ENCODE measurements at places on chromosomes 7 and 10.
A peak's percentile ranks its signal among the peaks of the same experiment; 100 is the strongest.

DNA sequence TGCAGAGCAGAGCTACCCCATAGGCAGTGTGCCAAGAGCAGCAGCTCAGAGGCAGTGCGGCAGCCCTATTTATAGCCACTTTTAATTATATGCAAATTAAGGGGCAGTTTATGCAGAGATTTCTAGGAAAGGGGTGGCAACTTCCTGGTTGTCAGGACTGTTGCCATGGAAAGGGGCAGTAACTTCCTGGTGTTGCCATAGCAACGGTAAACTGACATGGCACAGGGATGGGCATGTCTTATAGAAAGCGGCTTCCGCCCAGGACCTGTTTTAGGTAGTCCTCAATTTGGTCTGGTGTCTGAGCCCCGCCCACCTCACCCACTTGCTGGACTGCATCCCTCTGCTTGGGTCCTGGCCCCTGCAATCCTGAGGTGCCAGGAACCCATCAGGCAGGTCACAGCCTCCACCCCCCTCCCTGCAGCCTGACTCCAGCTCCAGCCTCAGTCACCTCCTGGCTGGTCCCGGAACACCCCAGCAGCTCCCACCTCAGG, 115.8 kb downstream of the TMEM130 start:
- DNase-seq, result no peak

- DNase-seq, result no peak
These were observed 456.7 kb downstream of the NRG3 start for GRCh38 chr10:82331716-82332115.

- no peak for DNase-seq
These were observed 13.2 kb downstream of the SGPL1 start for GRCh38 chr10:70828923-70829322.

DNA sequence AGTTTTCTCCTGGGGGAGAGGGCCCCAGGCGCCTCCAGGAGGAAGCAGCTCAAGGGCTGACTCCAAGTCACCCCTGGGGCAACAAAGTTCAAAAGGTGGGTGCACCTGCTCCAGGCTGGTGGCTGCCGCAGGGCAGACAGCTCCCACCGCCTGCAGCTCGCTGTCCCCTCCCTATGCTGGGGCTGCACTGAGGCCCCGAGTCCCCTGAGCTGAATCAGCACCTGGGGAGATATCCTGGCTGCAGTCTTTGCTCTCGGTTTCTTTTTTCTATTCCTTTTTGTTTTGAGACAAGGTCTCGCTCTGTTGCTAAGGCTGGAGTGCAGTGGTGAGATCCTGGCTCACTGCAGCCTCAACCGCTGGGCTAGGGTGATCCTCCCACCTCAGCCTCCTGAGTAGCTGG, 183.4 kb downstream of the DNAJB6 start:
- no peak for DNase-seq

- DNase-seq, result no peak
These were observed 50.1 kb upstream of the HDAC9 start for GRCh38 chr7:18445483-18445882.

- DNase-seq, result no peak
These were observed 56.9 kb downstream of the NEUROG3 start for GRCh38 chr10:69516316-69516715.

DNA sequence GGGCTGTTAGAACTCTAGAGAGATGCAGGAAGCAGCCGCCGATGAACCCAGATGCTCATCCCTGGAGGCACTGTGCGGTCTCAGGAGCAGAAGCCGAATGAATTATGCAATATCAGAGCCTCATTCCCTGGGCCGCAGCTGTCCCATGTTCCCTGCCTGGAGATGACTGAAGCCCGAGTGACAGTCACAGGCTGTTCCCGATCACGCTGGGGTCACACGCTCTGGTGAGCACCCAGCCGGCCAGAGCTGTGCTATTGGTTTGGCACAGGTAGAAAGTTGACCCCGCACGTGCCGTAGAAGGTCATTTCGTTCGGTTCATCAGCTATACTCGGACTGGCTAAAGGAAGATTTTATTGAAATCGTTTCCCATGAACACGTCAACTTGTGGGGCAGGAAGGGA, 140.5 kb upstream of the SH2B2 start:
- DNase-seq, result no peak

DNA sequence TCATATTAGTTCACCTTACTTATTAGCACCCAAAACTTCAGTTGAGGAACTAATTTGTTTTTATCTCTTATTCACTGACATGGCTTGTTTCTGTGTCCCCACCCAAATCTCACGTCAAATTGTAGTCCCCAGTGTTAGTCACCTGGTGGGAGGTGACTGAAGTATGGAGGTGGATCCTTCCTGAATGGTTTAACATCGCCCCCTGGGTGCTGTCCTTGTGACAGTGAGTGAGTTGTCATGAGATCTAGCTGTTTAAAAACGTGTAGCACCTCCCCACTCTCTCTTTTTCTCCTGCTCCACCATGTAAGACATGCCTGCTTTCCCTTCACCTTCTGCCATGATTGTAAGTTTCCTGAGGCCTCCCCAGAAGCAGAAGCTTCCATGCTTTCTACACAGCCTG, 75.0 kb upstream of the HECTD2 start:
- no peak for DNase-seq

DNA sequence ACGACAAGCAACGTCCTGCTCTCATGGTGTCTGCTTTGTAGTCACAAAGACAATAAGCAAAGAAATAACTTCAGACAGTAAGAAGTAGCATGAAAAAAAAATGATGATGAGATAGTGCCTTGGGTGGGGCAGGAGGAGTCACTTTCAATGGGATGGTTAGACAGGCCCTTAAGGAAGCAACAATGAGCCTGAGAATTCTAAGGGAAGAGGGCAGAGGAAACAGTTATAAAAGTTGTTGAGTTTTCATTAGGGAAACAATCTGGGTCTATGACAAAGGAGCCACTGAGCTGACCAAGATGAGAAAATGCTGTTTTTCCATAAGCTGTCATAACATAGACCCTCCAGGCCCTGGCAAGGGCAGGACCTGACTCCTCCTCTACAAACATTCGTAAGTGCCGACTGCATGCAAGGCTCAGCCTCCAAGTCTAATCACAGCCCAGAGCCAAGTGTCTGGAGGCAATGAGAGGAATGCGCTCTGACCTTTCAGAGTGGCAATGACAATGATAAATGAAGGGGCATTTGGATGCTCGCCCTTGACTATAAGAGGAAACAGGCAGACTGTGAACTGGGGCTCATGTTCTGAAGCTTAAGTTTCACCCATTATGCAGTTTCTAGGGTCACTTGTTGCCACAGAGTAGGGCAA, 43.7 kb downstream of the PPP1R3C start:
- DNase-seq, result no peak

GRCh38 chr7:473870-474604, 45.6 kb downstream of the PDGFA start:
- no peak for DNase-seq

- no peak for DNase-seq
These were observed 147.1 kb upstream of the MGMT start for GRCh38 chr10:129319934-129320333.

- DNase-seq, result no peak
These were observed 359.1 kb downstream of the ANKRD7 start for GRCh38 chr7:118583641-118584040.

DNA sequence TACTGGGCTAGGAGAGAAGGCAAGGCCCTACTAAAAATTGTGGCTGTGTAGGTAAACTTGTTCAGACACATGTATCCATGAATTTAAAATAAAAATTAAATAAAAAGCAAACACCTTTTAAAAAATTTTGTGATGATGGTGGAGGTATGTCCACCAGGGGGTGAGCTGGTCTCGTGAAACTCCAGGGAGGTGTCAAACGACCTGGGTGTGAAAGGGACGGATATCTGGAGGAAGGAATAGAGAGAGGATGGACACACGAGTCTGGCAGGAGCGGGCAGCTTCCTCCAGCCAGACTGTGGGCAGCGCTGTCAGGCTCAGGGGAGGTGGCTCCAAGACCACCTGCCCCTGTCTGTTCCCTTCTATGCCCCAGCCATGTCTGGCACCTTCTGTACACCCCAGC, 34.8 kb upstream of the DMBT1 start:
- DNase-seq, result no peak

GRCh38 chr10:78642269-78642816, 426.4 kb upstream of the ZMIZ1 start:
- no peak for DNase-seq

- no peak for DNase-seq
These were observed 130.7 kb upstream of the NOBOX start for GRCh38 chr7:144534196-144534595.

GRCh38 chr7:39888171-39888853, 61.7 kb upstream of the CDK13 start:
- DNase-seq, result no peak

GRCh38 chr10:3766046-3766756, 18.8 kb downstream of the KLF6 start:
- DNase-seq, result no peak

GRCh38 chr10:108791030-108791429, 1132.3 kb downstream of the XPNPEP1 start:
- DNase-seq, result no peak

- no peak for DNase-seq
These were observed 27.5 kb downstream of the XPNPEP1 start for GRCh38 chr10:109895848-109896247.

DNA sequence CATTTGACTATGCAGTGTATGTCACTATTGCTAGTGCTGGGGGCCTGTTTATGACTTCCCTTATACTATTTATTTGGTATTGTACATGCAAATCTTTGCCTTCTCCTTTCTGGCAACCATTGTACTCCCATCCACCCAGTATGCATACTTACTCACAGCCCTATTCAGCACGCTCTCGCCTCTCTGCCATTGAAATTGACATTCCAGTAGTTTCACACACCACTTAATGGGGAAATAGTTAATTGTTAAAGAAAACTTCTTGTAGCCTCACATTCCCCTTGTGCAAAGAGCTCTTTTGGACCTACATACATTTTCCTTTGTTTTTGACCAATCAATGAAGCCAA, 9.9 kb downstream of the CLDN12 start:
- DNase-seq, result no peak

DNA sequence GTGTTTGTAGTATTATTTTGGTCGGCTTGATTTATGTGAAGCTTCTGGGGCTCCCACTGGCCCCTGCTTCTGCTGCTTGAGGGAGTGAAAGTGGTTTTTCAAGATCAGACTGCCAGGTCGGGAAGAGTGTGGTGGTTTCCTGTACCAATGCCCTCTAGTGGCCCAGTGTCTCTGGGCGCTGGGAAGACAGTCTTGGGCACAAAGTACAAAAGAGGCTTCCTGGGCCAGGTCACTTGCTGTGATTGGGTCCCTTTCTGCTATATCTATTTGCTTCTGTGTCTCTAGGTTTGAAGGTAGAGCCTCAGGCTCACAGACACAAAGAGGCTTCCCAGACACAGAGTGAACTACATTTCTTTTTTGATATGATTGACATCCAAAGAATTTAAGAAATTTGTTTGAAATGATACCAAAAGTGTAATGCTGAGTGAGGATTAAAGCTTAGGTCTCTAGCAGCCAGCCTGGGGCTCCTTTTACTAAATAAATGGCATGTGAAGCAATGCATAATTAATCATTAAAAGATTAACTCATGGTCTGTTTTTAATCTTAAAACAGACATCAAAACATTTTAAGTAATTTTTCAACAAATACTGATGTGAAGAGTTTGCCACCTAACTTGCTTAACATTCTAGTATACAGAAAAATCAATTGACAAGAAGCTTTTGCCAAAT, 36.3 kb downstream of the ABCB1 start:
- DNase-seq, result peak; percentile 1

GRCh38 chr7:117874191-117874700, 1.0 kb upstream of the CTTNBP2 start:
- no peak for DNase-seq

GRCh38 chr7:93856323-93856722, 34.2 kb downstream of the TFPI2 start:
- DNase-seq, result no peak

DNA sequence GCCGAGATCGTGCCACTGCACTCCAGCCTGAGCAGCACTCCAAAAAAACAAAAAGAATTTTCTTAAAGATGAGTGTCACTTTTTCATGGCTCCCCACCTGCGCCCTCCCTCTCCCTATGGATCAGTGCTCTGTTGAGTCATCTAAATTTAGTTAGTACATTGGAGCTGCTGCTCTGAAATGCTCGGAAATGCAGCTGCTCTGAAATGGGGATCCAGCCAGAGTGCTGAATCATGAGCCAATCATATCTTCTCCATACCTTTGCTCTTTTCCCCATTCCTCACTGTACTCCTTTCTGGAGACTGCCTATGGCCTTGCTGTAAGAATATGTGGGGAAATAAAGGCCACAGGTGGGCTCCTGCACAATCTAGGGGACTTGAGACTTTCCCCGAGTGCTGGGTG, 188.8 kb downstream of the ZNF438 start:
- no peak for DNase-seq

GRCh38 chr7:101315336-101315735, 6.3 kb downstream of the IFT22 start:
- DNase-seq, result peak; percentile 33

- DNase-seq, result no peak
These were observed 17.3 kb downstream of the SLC25A13 start for GRCh38 chr7:96304573-96304972.

GRCh38 chr7:114534953-114535352, 120.3 kb downstream of the FOXP2 start:
- DNase-seq, result no peak

DNA sequence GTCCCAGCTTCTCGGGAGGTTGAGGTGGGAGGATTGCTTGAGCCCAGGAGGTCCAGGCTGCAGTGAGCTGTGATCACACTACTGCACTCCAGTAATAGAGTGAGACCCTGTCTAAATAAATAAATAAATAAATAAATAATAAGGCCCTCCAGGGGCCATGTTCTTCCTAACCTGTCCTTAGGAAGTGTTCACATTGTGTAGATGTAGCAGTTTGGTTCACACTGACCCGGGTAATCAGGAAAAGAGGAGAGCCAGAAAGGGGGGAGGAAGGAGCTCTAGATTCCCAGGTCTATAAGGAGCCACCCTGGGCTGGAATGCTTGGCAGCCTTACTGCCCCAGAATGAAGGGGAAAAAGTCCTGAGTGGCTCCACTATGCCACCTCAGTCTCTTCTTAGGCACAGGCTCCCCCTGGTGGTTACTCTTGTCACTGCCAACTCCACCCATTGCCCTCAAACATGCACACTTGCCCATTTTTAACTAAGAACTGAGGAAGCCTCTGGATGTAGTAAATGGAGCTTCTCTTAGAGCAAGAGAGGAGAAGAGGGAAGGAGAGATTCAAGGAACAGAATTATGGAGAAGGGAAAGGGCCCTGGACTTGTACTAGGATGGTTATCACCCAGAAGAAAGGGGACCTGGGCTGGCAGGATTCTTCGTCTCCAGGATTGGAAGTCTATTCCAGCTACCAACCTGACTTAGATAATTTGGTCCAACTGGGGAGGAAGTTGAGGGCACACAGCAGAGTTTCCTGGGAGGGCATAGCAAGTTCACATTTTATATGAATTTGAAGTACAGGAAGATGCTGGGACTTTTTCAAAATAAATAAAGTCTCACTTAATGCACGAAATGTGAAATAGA, 7.8 kb downstream of the HPS6 start:
- DNase-seq, result peak; percentile 75

- DNase-seq, result no peak
These were observed 234.1 kb upstream of the YAE1 start for GRCh38 chr7:39332142-39332541.

All from stimulated activated CD4-positive, alpha-beta T cell treated with anti-CD3 and anti-CD28 coated beads, Interleukin-12 subunit alpha, Interleukin-12 subunit beta, amount 100 ng/mL, for 4 hours (primary cell).